ENCODE measurements at places on chromosomes 2 and 18.

GRCh38 chr2:109674894-109675534 lies 60.9 kb downstream of the SOWAHC start:
- no peak for DNase-seq

- DNase-seq: no peak
These were observed 33.4 kb upstream of the ATP8B1 start for GRCh38 chr18:57836557-57836956.

DNA sequence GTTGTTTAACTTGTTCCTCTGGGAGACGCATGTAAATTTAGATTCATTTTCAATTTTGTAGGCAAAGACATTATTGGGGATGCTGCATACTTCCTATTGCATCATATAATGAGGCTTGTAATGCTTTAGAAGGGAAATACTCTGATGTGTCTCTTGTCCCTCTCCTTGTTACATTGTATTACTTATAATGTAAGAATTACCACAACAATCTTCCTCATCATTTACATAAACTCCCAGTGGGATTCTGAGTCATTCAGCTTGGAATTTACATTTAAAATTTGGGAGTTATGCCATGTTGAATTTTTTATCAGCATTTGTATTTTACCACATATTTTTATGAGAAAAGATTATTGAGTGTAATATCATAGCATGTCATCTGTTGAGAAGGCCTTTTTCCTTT lies 963.4 kb upstream of the NRXN1 start:
- DNase-seq: no peak

DNA sequence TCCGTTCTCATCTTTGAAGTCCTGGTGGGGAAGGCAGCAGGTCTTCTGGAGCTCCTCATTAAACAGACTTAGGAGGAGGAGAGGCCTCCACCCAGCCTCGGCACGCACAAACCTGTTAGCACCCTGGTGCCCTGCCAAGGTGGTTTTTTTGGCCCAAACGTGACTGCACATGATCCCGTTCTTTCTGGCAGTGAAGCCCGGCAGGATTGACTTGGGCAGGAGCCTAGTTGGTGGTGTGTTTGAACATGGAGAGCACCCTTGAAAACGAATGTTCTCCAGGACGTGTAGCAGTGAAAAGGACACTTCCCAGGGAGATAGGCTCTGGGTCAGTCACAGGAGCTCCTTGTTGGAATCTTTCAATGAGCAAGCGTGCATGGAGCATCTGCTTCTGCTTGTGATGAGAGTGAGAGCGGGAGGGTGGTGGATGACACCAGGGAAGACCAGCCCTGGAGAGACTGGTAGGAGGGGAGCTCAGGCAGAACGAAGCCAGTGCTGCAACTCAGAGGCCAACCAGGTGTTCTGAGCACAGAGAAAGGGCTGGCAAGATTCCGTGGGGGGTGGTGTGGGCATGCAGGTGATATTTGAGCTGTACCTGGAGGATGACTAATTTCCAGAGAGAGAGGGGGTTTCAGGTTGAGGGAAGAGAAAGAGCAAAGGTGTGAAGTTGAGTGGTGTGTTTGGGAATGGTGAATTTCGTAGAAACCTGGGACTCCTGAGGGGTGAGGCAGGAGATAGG lies 73.8 kb downstream of the TANC1 start:
- no peak for DNase-seq

DNA sequence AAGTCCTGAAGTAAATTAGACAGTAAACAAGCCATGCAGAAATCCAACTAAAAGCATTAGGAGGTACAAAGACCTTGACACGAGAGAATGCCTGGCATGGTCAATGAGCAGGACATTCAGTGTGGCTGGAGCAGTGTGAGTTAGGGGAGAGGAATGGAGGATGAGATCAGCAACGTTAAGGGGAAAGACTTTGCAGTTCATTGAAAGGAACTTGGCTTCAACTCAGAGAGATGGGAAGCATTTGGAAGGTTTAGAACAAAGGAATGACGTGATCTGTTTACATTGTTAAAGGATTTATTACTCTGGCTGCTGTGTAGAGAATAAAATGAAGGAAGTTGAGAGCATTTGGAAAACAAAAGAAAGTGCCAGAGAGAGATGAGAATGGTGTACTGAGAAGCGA lies 621.3 kb downstream of the XIRP2 start:
- DNase-seq: no peak

DNA sequence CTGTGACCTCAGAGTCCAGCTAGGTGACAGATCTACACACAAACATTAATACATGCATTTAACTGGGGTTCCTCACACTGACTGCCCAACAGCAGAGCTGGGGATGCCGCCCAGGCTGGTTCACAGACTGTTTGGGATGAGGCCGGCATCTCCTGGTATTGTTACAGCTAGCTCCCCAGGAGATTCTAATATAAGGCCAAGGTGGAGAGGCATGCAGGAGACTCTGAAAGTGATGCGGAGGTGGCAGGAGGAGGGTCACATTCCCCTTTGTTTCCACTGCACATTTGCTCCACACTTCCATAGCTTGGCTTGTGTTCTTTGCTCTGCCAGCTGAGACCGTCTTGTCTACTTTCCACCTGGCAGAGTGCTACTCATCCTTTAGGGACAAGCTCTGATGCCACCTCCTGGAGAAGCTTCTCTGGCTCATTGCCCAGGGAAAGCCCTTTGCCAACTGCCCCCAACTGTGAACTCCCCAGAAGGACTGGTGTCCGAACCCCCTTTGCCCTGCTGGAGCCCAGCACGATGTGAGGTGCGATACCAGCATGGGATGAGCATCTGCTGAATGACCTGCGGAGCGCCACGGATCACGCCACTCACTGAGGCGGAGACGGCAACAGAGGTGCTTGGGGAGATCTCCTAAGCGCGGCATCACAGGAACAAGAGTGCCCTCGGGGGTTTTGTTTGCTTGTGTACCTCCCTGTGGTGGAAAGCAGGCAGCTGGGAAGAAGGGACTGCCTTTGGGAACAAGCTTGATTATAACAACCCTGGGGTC lies 88.8 kb downstream of the UXS1 start:
- peak; percentile 8 for DNase-seq

DNA sequence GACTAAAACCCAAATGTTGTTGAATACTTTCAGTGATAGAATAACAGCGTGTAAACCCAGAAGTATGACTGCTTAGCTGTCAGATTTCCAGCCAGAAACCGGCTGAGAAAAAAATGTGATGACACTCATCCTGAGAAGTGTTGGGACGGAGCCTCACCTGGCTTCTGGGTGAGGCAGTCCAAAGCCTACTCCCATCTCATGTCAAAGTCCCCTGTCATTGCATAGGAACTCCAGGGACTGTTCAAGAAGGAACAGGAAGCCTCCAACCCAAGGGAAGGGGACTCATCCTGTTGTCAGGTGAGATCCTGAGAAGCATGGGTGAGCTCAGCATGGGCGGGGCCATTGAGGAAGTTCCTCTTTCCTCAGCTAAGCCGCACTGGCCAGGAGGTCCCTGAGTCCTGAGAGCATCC lies 11.3 kb upstream of the CHRNA1 start:
- DNase-seq: peak; percentile 51

GRCh38 chr2:235595422-235596010 lies 101.7 kb downstream of the AGAP1 start:
- peak; percentile 54 for DNase-seq

- DNase-seq: peak; percentile 53
These were observed 17.6 kb upstream of the CASP8 start for GRCh38 chr2:201242571-201243277.

- no peak for DNase-seq
These were observed 114.8 kb downstream of the SCG2 start for GRCh38 chr2:223487214-223487846.

DNA sequence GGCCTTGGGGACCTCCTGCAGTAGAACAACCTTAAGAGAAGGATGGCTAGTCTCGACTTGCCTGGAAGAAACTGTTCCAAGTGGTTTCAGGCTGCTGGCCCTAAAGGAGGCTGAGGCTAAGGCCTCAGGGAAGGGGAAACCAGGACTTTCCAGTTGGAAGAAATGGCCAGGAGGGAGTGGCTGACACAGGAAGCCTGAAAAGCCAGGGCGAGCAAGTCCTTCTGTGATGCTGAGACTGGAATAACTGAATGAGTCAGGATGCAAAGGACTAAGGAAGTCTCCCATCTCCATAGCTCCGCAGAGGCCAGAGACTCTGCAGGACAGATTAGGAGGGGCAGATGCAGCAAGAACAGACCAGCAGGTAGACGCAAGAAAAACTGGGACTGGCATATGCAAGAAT lies 7.4 kb downstream of the HTRA2 start:
- no peak for DNase-seq

DNA sequence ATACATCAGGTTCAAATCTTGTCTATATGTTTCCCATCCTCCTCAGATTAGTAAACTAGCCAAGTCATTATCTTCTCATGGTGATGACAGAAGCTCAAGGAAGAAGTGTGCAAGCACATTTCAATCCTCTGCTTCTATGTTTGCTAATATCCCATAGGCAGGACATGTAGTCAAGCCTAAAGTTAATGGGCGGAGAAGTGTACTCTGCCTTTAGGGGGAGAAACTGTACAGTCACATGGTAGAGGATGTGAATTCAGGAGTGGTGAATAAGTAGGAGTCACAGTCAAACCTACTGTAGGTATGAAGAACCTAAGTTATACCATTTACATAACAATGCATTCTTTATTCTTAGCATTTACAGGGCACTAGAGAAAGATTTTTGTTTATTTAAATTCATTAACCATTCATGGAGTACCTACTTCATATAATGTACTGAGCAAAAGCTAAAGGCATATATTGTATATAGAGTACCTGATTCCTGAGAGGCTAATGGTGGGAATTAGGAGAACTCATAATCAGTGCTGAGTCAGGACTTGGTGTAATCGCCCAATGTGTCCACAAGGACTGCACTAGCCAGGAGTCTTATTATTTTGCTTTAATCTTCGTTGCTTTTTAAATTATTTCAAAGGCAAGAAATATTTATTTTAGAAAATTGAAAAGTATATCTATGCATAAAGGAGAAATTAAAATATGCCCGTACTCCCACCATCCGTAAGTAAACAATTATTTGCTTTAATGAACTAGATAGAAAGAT lies 394.3 kb upstream of the ETAA1 start:
- DNase-seq: no peak

DNA sequence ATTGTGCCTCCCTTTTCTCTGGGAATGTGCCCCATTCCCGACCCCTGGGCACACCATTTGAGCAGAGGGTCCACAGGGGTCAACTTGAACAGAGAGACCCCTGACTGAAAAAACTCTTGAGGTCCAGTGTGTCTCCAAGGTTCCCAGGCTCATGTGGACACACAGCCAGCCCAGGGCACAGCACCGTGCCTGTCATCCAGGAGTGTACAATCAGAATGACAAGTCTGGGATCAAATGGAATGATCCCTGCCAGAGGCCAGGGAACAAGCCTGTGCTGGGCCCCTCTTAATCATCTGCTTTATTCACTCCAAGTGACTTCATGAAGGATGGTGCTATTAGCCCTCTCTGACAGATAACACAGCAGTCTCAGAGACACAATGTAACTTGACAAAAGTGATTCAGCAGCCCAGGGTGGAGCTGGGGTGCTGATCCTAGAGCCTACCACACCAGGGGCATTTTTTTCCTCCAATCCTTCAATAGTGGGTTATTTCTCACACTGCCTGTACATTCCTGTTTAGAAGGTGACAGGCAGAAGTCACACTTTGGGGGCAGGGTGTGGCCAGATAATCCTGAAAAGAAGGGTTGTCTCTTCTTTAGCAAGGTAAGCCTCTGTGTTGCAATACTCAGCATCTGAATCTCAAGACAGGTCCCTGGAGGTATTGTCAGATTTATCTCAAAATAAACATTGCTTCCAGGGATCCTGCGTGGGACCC lies 84.0 kb upstream of the TMEM200C start:
- no peak for DNase-seq

DNA sequence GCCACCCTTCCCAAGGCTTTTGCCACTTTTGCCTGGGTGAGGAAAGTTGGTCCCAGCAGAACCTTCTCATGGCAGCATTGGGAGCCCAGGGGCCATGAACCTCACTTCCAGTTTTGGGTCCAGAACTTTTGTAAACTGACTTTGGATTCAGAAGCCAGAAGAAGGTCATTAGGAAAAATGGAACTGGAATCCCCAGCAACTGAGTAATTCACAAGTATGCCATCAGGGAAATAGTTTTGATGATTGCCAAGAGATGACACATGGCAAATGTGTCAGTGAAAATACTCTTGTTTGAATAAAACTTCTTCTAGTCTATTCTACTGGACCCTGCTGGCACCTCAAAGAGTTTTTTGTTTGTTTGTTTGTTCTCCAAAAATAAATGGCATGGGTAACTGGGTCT lies 203.7 kb downstream of the SETBP1 start:
- no peak for DNase-seq
